ENCODE measurements at places on chromosomes 11 and 22.

DNA sequence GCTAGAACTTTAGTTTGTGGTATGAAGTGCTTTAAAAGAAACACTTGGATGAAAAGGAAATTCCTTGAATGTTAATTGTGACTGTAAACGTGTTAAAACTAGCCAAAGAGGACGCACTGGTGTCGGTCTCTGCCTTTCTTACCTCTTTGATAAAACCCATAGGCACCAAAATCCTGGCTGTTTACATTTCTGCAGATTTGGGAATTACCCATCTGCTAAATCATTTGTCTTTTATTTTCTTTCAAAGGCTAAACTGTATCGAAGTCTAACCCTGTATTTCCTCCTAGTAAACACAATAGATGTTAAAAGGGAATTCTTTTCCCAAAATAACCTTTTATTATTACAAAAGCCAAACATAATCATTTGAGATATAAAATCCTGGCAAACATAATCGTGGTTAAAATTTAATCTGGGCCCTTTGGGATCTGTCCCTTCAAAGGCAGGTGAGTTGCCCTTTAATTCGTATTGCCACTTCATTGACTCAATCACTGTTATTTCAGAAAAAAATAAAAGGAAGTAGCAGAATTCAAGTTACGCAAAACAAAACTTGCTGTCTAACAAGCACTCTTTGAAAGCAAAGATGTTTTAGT lies 2.4 kb downstream of the RASSF10 start:
- DNase-seq = no peak

- no peak for DNase-seq
These were observed 6.4 kb upstream of the PKNOX2 start for GRCh38 chr11:125157953-125158680.

DNA sequence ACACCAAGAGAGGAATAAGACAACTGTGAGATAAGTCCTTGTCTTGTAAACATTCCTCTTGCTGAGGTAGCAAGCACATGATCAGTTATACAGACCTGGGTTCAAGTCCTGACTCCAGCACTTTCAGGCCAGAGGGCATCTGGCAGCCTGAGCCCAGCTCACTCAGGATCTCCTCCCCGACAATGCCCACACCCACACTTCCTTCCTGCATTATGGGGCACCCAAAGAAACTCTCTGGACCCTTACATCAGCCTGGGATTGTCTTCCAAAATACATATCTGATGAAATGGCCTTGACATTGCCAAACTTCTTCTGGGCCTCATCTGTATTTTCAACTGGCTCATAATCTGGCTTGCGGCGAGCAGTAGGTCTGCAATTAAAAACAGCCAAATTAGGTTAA lies 48.6 kb downstream of the ARFGAP3 start:
- DNase-seq = no peak

DNA sequence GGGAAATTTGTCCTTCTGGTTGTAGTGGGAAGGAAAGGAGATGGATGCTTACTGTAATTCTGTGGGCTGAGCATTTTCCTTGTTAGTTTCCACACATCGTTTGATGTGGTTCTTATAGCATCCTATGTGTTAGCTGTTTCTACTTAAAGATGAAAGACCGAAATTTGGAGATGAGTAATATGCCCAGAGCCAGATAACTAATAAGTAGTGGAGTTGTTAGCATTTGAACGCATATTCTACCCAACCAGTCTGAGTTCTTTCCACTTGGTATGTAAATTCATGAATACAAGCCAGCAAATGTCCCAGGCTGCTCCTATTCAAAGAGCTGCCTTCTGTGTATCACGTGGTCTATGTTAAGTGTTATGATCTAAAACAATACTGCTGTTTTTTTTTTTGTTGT lies 14.6 kb downstream of the SPECC1L start:
- DNase-seq = no peak

- DNase-seq = no peak
These were observed 33.8 kb downstream of the ARHGAP8 start for GRCh38 chr22:44786136-44786535.

- no peak for DNase-seq
These were observed 5.2 kb upstream of the NXPE1 start for GRCh38 chr11:114564831-114565230.

- DNase-seq = no peak
These were observed 48.1 kb upstream of the DAGLA start for GRCh38 chr11:61632096-61632495.

DNA sequence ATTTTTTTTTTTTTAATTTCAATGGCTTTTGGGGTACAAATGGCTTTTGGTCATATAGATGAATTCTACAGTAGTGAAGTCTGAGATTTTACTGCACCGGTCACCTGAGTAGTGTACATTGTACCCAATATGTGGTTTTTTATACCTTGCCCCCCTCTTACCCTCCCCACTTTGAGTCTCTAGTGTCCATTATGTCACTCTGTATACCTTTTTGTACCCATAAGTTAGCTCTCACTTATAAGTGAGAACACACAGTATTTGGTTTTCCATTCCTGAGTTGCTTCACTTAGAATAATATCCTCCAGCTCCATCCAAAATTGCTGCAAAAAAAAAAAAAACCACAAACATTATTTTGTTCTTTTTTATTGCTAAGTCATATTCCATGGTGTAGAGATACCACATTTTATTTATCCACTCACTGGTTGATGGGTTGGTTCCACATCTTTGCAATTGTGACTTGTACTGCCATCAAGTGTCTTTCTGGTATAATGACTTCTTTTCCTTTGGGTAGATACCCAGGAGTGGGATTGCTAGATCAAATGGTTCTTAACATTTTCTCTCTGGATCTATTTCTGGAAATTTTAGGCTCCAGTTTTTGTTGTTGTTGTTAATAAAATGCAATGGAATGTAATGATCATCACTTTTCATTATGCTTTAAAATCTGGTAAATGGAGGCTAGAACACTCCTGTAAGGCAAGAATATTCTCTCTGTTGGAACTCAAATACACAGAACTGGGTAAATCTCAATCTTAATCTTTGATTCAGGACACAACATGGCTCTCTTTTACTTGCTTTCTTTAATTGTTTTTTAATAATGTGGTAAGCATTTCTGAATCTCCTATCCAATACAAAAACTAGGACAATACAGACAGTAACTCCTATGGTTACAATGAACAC lies 10.3 kb downstream of the NEAT1 start:
- no peak for DNase-seq

DNA sequence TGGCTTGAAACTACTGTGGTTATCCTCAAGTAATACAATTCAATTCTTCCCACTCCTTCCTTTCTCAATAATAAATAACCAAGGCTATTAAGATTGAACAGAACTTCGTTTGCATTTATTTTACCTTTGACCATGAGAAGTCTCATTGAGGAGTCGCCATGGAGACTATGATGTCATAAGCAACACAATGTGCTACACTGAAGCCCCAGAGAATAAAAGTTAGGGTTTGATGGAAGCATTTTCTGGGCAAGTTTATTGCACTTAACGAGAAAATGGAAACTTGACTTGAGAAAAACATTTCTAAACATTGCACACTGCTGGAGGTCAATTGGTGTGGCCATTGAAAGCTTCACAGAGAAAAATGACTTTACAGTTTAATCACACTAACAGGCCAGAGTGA lies 121.5 kb downstream of the FAM76B start:
- DNase-seq = no peak

DNA sequence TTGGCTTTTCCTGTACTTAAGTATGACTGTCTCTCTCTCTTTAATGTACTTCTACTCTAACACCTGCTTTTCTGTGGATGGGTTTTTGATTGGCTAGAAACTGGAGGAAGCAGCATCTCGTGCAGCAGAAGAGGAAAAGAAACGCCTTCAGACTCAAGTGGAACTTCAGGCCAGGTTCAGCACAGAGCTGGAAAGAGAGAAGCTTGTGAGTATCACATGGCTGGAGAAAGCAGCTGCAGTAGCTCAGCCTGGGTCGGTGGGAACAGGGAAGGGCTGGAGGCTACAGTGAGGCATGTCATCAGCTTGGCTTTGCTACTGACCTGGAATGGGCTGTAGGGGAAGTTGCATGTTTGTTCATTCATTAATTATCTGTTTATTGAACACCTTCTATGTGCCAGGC lies 74.2 kb downstream of the SWAP70 start:
- no peak for DNase-seq

DNA sequence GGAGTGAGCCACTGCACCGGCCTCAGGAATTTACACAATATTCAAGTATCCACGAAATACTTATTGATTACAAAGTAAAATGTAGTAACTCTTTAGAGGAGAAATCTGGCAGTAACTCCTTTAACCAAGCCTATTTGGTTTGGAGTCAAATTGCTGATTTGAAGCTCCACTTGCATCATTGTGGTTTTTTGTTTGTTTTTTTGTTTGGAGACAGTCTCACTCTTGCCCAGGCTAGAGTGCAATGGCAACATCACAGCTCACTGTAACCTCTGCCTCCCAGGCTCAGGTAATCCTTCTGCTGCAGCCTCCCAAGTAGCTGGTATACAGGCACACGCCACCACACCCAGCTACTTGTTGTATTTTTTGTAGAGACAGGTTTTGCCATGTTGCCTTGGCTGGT lies 6.4 kb upstream of the QSER1 start:
- DNase-seq = no peak

DNA sequence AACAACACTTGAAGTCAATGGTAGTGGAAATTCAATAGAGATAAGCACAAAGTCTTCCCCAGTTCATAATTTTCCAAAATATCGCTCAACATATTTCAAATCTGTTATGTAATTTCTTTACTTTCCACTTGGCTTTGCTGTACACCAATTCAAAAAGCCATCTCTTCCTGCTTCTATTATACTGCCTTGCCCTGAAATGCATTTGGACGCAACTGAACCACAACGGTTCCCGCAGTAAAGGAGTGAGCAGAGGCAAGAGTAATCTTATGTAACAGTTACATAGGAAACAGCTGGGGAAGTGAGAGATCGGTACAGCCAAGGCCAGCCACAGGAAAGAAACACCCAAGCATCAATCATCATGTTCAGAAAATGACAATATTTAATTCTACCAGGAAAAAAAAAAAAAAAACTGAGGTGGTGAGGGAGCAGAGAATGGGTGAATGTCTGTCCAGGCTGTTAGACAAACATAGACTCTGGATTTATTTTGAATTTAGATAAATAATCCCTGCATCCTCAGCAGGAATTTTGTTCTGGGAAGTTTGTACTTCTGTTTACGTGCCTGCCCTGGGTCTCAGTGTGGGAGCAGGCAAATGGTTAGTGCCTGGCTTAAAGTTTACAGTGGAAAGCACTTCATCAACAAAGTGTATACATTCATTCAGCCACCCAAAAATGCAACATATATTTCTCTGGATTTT lies 392.2 kb downstream of the ETS1 start:
- DNase-seq = no peak

- no peak for DNase-seq
These were observed 102.9 kb upstream of the PAX6 start for GRCh38 chr11:31913985-31914384.

DNA sequence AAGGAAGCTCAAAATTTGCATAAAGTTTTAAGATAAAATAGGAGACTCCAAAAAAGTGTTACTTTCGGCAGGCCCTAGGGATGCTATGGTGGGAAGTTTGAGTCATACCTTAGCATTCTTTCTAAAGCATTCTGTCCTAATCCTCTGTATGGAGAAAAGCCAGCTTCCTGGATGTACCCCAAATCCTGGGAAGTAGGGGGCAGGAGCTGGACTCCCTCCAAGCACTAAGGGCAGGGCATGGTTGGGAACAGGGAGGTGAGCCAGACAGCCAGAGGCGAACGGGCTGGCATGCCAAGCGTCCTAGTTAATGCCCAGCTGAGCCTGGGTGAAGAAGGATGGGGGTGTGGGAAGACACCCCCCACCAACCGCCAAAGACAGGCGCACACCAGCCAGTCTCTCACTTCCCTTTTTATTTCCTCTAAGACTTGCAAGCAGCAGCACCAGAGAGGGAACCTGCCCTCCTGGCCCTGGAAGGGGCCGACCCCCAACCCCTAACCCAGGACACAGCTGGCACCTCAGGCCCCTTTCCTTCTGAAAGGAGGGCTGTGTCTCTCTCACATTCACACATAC lies 23.9 kb downstream of the RTN4RL2 start:
- DNase-seq = no peak

GRCh38 chr11:1916132-1916985 lies 3.1 kb upstream of the TNNT3 start:
- DNase-seq = no peak

DNA sequence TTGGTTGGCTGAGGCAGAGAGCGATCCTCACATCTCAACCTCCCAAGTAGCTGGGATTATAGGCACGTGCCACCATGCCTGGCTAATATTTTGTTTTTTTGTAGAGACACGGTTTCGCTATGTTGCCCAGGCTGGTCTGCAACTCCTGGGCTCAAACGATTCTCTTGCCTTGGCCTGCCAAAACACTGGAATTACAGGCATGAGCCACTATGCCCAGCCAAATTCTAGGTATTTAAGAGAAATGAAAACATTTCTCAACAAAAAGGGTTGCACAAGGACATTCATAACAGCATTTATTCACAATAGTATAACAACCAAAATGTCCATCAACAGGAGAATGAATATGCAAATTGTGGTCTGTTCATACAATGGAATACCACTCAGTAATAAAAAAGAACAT lies 31.7 kb upstream of the RBX1 start:
- no peak for DNase-seq

DNA sequence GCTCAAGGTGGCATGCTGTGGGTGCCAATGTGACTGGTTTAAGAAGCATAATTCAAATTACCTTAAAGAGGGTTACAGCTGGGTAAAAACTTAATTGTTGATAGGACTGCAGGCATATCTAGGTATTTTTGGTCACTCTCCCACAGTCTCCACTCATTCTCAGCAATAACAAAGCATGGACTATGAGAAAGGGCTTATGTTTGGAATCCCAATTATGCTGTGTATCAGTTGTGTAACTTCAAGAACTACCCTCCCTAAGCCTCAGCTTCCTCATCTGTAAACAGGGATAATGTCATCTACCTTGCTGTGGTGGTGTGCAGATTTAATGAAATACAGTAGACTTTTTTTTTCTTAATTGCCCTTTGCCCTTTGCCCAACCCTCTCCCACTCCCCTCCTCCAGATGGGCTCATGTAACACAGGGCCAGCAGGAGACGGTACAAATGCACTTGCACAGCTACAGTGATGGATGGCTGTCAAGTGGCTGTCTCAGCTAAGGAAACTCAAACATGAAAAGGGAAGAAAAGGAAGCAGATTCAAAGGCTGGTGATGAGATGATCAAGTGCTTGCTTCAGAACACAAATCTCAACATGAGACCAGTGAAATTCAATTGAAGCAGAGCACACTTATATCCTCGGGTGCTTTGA lies 37.6 kb downstream of the MAP6 start:
- no peak for DNase-seq

- no peak for DNase-seq
These were observed 207.6 kb upstream of the SEZ6L start for GRCh38 chr22:25961699-25962098.

GRCh38 chr11:127255209-127255608 lies 254.6 kb upstream of the KIRREL3 start:
- no peak for DNase-seq

- no peak for DNase-seq
These were observed 48.9 kb downstream of the BTG4 start for GRCh38 chr11:111463276-111463675.

- no peak for DNase-seq
These were observed 154.1 kb downstream of the MYO18B start for GRCh38 chr22:25896098-25896497.

Measured in NCI-H2029 treated with DMSO at 0.1 percent for 48 hours (cell line).